GM12878 (cell line): ENCODE measurements at places on chromosomes 3 and 15.

GRCh38 chr3:195522254-195523023, 20.7 kb downstream of the PPP1R2 start:
- DNase-seq = no peak

DNA sequence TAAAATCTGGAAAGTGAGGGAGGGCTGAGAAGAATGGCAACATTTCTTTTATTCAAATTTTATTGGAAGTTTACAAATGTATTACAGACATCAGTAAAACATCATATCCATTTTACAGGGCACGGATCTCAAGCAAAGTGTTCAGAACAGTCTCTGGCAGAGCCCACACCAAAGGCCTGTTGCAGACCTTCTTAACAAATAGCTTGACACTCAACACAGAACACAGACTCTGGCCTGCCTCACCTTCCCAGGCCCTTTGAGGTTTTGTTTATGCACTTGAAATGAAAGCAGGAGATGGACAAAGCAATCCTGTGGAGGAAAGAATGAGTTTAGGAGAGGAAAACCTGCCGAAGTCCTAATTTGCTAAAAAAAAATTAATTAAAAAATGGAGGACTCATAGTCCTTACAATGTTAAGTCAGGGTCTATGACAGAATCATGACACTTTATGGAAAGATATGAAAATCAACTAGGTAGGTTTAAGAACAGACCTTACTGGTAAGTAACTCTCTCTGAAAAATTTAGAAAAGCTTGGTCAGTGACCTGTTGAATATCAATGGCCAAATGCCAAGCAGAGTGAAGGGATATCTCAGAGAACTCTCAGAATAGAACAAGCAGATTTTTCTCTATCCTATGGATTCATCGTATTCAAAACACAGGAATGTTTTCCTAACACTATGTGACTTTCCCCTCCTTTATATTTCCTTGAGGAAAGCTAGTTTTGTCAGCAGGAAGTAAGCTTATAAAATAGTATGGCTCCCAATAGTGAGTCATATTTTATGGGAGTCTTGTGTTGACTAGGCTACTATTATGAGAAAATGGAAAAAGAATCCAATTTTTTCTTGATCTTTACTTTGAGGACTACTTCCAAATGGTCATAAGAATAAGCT, 70.8 kb upstream of the PSMD6 start:
- no peak for DNase-seq

GRCh38 chr15:84944311-84944710, 37.3 kb upstream of the PDE8A start:
- no peak for DNase-seq

- no peak for DNase-seq
Observed at GRCh38 chr3:190070622-190071347, 49.9 kb downstream of the P3H2 start.

- no peak for DNase-seq
Observed at GRCh38 chr3:183884097-183884426, 618 bp downstream of the PARL start.

GRCh38 chr15:67194171-67195114, 60.0 kb downstream of the AAGAB start:
- DNase-seq = no peak
